Activated CD4-positive, alpha-beta T cell treated with anti-CD3 and anti-CD28 coated beads, Interleukin-2, amount 50 U/mL, for 24 hours (primary cell): ENCODE measurements at places on chromosomes 12 and 14.

DNA sequence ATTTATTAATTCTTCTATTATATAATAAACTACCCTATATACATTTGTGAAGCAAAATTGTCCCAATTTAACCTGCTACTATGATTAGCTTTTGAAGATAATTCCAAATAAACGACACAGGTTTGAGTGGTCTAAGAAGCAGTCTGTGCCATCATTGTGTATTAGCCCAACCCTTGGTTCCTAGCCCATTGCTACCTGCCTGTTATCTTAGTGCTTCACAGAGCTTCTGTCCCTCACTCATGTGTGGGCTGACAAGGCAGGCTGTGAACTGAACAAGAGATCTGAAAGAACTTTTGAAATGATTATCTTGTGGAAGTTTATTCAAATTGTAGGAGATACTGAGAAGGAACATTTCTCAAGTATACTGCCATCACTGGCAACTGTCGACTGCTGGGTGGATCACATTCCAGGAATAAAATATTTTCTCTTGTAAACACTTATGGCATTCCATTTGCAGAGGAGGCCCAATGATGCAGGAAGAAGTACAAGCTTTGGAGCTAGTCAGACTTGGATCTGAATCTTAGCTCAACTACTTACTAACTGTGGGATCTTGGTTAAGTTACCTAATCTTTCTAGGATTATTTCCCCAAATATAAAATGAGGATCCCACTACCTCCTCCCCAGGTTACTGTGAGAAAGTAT is 7.8 kb upstream of the MTERF2 start:
- DNase-seq, result no peak

DNA sequence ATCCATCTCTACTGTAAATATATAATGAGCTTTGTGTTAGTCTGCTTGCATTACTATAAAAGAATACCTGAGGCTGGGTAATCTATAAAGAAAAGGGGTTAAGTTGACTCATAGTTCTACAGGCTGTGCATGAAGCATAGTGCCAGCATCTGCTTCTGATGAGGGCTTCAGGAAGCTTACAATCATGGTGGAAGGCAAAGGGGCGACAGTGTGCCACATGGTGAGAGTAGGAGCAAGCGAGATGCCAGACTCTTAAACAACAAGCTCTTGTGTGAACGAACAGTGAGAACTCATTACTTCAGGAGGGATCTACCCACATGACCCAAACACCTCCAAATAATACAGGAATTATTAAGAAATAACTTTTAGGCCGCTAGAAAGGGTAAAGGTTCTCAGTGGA is 28.1 kb downstream of the APOBEC1 start:
- no peak for DNase-seq

DNA sequence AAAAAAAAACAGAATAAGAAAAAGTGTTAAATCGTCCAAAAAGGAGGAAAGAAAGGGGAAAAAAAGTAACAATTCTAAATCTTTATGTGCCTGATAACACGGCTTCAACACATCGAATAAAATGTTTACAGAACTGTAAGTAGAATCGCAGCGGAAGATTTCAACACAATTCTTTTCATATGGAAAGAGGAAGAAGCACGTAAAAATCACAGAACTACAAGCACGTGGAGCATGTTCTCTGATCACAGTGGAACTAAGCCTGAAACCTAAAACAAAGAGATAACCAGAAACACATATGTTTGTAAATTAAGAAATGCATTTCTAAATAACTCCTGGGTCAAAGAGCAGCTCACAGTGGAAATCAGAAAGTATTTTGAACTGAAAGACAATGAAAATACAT is 8.7 kb downstream of the CLEC7A start:
- no peak for DNase-seq

GRCh38 chr12:27924350-27925135 is 48.0 kb downstream of the PTHLH start:
- DNase-seq, result no peak

- no peak for DNase-seq
Observed at GRCh38 chr12:2376908-2377657, 324.3 kb downstream of the CACNA1C start.

- no peak for DNase-seq
Observed at GRCh38 chr12:24505366-24506015, 443.4 kb downstream of the BCAT1 start.

DNA sequence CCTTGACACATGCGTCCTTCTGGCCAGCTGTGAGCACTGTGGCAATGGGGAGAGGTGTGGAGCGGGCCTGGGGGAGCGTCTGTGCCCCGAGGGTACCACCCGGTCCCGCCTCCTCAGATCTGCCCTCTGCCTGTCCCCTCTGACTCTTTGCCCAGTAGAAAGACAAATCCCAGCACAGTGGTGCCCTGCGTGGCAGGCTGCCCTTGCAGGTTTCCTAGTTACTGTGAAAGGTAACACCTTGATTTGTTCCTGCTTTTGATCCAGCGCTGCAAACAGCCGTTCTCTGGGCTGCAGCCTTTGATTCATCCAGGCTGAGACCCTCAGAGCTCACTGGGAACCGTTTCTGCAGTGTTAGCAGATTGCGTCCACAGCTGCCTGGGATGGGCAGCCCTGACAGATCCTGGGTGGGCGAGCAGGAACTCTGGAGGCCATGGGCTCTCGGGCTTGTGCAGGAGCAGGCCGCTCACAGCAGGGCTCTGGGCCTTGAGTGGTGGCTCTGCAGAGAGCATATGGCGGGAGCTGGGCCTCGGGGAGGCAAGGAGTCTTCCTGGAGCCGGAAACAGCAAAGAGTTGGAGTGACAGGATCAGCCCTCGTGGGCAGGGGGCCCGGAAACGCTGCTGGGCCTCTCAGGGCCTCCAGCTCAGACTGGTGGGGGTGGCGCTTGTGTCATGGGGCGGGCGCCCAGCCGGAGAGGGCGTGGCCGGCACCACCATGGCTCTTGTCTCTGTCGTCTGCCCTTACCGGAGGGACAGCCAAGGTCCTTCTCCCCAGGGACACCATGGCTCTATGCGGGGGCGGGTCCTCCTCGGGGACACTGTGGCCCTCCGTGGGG is 16.6 kb downstream of the FBRSL1 start:
- DNase-seq, result peak; percentile 44

GRCh38 chr14:56248442-56248841 is 130.2 kb downstream of the PELI2 start:
- no peak for DNase-seq

GRCh38 chr12:78395961-78396360 is 468.6 kb upstream of the SYT1 start:
- no peak for DNase-seq

- no peak for DNase-seq
Observed at GRCh38 chr12:68435816-68436215, 103.7 kb upstream of the MDM1 start.

GRCh38 chr12:18998343-18999261 is 130.9 kb upstream of the PLEKHA5 start:
- no peak for DNase-seq

DNA sequence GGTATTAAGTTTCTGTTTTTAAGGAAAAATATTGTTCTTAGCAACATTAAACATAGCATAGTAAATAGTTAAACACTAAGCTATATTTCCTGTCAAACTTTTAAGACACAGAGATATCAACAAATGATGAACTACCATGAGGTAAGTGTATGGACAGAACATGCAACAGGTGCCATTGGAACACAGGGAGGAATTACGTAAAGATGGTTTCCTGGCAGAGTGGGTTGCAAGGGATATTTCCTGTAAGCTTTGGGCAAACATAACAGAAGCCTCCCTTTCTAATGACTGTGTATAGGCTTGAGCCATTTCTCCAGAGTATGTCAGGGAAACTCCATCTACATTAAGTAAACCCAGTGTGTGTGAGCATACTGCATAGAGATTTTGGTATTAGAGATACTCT is 31.7 kb upstream of the HELB start:
- no peak for DNase-seq

GRCh38 chr12:27462151-27462694 is 15.7 kb downstream of the SMCO2 start:
- no peak for DNase-seq

DNA sequence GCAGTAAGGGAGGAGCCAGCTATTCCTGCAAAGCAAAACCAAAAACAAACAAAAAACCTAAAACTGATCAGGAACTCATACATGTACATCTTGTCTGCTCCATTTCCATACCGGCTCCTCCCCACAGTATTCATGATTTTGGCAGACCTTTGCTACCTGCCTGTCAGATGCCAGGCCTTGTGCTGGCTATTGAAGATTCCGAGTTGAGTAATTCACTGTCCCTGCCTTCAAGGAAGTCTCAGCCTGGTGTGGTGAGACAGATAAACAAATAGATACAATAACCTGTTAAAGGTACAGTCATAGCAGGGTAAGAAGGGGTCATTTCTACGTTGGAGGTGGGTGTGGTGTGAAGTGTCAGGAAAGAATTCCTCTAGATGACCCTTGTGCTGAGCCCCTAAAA is 42.7 kb downstream of the SUSD6 start:
- DNase-seq, result no peak

DNA sequence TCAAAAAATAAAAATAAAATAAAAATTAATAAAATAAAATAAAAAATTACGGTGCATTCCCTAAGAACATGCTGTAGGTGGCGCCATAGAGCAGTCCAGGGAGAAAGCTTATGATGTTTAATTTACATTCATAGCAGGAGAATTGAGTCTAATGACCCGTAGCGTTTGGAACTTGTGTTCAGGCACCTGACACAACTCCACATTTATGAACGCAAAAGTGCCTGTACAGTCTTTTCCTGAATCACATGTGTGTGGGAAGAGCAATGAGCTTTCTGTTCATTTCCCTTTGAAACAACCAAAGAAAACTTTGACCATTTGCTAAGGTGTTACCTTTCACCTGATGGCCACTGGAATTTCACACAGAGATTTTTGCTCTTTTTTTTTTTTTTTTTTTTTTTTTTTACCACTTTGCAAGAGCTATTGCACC is 60.6 kb upstream of the KCNA1 start:
- no peak for DNase-seq

GRCh38 chr12:133106253-133106652 is 23.8 kb downstream of the ZNF891 start:
- no peak for DNase-seq

DNA sequence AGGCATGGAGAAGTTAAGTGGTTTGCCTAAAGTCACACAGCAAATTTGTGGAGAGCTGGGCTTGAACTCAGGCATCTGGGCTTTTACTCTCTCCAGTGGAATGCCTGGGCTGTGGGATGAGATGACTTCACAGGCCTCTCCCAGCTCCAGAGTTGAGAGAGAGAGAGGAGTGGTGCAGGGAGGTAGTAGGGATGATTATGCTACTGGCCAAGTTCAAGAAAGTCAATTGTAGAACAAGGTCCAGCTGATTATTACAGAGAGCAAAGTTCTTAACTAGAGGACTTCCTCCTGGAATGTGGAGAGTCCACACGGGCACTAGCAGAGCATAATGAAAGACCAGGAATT is 769 bp upstream of the EMP1 start:
- no peak for DNase-seq
